ENCODE measurements at places on chromosomes 11 and 22.

DNA sequence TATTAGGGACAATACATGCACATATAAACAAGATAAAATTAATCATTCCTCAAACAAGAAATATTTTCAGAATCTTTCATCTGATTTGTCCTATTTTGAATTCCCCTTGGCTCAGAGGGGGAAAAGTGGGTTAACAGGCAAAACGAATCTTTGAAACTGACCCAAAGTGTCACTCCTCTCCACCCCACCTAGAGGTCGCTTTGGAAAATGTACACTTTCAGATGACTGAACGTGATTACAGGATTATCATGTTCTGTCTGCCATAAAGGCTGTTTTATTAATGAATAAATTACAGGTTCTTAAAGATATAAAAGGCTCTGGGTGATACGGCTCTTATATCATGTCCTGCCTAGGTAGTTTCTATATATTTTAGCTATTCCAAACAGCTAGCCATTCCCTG is 1735.0 kb downstream of the LRRC4C start:
- DNase-seq, result no peak

DNA sequence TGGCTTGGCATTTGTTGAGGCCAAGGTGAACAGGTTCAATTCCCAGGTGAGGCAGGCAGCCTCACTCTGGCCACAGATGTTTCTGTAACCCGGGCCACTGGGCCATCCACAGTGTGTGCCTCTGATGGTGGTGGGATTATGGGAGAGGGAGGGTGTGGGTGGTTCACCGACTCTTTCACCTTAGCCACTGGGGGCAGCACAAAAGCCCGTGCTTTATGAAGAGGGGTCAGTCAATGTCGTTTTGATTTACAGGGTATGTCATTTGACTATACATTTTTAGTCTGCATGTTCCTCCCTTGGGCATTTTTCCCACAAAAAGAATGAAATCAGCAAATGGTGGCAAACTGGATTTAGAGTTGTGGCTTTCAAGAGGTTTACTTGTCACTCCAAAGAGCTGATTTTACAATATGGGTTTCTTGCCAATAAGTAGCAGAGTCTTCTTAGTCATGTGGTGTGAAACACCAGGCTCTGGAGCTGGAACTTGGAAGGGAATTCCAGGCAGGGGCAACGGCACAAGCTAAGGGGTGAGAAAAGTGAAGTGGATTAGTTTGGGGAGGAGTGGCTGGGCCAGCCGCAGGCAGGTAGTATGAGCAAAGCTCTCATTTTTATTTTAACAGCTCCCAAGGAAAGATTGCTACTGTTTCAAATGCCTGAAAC is 217.8 kb upstream of the ZBED5 start:
- DNase-seq, result no peak

GRCh38 chr22:50314455-50315288 is 7.2 kb upstream of the PLXNB2 start:
- no peak for DNase-seq

DNA sequence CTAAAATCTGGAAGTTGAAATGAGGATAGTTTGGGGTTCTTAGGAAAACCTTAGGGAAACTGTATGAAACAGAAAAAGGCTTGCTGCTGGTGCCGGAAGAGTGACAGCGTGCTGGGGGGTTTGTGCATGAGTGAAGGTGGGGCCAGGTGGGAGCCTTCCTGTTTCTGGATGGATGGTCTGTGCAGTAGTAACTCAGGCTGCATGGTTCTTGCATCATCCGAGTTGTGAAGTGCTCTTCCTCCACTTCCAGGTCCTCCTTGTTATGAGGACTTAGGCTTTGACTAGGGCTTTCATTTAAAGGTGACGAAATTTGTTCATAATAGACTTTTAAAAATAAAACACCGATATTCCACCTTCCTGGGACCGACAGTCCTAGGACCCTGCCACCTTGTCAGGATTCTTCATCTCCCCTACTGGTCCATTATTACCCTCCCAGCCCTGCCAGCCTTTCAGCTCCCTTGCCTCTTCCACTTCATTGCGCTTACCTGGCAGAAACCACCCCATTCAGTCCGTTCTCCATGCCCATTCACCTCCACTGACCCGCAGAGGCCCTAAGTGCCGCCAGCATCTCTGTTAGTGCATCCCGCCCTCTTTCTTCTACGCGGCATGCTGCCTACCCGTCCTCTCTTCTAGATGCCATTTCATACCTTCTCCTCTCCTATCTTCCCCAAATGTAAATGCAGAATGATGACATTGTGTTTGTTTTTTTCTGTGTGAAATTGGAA is 47.3 kb downstream of the PPFIA1 start:
- no peak for DNase-seq

DNA sequence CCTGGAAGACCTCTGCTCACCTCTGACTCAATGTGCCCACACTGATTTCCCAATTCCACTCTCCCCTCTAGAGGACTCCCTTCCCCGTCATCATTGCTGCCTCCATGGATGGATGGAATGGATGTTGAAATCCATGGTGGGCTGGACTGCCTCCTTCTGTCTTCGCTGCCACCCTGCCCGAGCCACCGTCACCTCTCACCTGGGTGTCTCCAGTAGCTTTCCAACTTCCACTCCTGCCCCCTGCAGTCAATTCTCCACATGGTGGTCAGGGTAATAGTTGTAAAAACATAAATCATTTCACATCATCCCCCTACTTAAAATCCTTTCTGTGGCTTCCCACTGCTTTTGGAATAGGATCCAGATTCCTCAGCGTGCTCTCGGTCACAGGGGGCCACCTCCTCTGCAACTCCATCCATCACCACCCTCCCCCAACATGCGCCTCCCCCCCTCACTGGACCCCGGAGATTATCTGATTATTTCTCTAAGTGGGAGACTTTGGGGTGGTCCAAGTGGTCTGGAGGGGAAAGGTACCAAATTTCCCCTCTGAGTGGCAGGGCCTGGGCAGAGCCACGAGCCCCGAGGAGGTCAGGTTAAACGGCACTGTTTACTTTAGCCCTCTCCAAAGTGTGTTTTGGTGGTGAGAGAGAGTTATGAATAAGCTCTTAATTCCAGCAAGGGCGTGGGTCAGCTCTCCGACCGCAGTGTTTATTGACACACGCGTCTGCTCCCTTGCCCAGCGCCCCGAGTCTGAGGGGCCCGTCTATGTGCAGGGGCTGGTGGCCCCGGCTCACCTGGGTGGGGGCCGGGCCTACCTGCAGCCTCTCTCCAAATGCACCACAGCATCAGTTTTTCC is 313.7 kb downstream of the MN1 start:
- DNase-seq, result no peak

DNA sequence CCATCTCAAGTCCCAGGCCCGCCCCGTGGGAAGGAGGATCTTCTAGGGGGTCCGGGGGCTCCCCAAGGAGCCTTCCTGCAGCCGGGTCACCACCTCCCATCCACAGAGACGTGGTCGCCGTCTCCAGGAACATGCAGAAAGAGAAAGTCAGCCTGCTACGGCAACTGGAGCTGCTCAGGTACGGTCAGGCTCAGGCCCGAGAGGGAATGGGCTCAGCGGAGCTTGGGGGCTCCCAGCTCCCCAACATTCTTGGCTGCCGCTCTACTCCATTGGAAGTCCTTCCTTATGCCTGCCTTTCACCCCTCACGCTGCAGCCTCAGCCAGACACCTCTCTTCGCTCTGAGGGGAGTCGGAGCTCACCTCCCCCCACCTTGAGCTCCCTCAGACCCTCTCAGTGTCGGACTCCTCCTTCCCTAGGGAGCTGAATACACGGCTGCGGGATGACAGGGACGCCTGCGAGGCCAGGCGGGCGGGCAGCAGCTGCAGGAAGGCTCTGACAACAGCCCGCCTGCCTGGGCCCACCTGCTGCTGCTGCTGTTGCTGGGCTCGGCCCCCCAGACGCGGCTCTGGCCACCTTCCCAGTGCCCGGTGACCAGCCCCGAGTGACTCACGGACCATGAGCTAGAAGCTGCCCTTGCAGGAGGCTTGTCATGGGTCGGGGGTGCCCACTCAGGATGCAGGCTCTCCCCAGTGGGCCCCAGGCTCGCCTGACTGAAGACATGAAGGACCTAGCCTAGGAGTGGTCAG is 1.5 kb upstream of the CD151 start:
- DNase-seq, result peak; percentile 48

DNA sequence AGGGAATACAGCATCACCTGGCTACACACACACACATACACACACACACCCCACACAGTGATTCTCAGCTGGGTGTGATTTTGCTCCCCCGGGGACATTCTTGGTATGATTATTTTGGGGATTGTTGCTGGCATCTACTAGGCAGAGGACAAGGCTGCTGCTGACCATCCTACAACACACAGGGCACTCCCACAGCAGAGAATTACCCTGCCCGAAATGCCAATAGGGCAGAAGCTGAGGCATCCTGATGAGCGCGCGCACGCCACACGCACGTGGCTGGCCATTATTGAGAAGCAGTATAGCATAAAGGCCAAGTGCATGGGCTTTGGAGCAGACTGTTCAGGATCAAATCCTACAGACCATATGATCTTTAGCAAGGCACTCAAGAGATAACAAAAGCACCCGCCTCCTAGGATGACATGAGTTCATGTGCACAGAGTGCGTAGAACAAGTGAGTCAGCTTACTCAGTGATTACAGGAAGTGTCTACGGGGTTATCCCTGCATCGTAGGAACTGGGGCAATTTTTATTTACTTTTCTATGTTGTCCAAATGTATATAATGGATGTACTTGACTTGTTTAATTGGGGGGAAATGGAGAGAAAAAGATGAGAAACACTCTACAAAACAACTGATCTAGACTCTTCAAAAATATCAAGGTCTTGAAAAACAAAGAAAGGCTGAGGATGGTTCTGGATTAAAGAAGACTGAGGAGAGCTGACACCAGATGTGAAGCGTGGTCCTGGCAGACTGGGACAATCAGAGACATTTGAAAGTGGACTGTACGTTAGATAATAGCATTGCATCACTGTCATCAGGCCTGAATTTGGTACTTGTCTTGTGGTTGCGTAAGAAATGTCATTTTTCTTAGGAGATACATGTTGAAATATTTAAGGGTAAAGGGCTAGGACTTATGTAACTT is 7.2 kb upstream of the EHD1 start:
- no peak for DNase-seq

- DNase-seq, result peak; percentile 23
Observed at GRCh38 chr11:72238040-72238450, 5.9 kb downstream of the PHOX2A start.

DNA sequence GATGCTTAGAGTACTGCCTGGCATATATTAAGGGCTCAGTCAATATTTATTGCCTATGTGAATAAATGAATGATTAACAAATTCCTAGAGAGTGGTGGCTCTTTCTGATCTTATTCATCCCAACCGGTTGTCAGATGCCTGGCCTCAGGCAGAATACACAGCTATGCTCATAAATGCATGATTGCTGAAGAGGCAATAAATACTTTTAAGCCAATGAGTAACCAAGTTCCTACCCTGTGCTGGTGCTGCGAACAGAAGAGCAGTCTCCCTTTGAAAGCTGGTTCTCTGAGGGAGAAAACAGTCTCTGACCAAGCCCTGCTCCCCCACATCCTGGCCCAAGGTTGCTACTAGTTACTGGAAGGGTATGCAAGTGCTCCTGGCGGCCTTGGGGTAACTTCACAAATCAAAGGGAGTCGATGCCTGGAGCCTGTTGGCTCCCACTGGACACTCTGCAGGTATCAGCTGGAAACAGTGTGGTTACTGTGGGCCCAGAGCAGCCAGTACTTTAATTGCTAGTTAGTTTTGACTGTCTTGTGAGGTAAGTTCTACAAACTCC is 2.8 kb downstream of the USH1C start:
- no peak for DNase-seq

GRCh38 chr11:32586576-32587190 is 3.1 kb downstream of the EIF3M start:
- DNase-seq, result no peak

DNA sequence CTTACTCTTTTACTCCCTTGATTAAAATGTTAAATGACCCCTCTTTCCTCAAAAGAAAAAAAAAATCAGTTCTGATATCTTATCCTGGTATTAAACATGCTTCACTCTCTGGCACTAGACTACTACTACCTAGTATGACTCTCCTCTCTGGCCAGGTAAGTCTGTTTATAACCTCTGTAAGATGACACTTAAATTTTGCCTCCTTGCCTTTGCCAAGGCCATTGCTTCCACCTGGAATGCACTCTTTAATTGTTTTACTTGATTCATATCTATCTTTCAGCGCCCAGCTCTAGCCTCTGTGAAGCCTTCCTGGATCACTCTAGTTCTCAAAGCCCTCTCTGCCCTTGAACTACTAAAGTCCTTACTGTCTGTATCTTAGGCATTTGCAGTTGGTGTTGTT is 170.4 kb downstream of the ETS1 start:
- DNase-seq, result no peak

- DNase-seq, result no peak
Observed at GRCh38 chr22:17884084-17884483, 109.8 kb upstream of the BID start.

DNA sequence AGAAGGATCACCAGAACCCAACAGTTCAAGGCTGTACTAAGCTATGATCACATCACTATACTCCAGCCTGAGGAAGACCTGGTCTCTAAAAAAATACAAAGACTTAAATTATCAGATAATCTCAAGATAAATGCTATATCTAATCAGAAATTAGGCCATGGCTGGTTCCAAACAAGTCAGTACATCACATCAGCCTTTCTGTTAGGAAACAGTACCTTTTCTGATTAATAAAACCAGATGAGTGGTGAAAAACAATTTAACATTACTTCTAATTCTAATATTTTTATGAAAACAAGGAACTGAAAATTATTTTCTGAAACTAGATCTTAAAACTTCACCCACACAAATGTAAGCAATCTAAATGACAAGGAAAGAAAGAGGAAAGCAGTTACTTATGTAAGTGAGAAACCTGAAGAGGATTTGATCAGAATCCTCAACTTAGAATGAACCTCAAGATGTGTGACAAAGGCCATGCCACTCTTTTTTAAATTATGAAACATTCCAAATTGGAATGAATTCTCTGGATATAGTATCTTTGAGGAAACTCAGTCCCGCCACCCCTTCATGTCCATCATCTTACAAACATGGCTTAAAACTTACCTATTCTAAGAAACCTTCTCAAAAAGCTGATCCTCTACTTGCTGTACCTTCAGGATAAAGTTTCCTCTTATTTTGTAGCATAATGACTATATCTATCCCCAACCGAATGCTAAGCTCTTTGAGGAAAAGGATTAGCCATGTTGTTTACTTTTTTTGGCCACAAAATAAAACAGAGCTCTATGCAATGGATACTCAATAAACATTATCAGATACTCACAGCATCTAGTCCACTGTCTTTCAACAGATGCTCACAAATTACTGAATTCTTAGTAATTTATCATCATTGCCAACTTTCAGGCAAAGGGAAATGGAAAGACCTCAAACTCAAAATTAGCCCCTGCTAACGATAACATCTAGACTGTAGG is 132.0 kb downstream of the MRTFA start:
- no peak for DNase-seq

GRCh38 chr11:128759597-128759996 is 65.7 kb downstream of the FLI1 start:
- no peak for DNase-seq

GRCh38 chr11:41978945-41979344 is 519.5 kb upstream of the LRRC4C start:
- DNase-seq, result no peak

- no peak for DNase-seq
Observed at GRCh38 chr11:57476047-57476756, 15.9 kb downstream of the RTN4RL2 start.

DNA sequence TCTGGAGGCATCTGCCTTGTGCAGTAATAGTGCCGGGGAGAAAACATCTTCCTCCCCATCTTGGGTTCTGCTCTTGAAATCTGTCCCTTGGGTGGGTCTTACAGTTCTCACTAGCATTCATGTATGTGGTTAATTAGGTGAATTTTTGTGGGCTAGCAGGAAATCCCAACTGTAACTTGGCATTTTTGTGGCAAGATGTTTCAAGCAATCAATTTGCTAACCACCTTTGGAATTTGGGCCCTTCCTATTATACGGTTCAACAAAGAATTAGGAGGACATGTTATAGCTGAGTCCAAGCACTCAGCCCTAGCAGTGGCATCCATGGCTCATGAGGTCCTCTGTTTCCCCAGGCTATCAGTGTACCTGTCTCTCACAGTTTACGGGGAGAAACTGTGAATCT is 89.1 kb upstream of the MTNR1B start:
- no peak for DNase-seq

Measured in T1000 (cell line).